ENCODE measurements at places on chromosomes 13 and 19.

GRCh38 chr19:48511800-48512503, at the start of gene LMTK3:
Gene LMTK3 (minus strand): TSS chr19:48511835. CDS start chr19:48511576, 259 bp downstream.
- peak; percentile 88 for DNase-seq

GRCh38 chr19:33274663-33275558, 27.4 kb downstream of the CEBPA start:
- no peak for DNase-seq

DNA sequence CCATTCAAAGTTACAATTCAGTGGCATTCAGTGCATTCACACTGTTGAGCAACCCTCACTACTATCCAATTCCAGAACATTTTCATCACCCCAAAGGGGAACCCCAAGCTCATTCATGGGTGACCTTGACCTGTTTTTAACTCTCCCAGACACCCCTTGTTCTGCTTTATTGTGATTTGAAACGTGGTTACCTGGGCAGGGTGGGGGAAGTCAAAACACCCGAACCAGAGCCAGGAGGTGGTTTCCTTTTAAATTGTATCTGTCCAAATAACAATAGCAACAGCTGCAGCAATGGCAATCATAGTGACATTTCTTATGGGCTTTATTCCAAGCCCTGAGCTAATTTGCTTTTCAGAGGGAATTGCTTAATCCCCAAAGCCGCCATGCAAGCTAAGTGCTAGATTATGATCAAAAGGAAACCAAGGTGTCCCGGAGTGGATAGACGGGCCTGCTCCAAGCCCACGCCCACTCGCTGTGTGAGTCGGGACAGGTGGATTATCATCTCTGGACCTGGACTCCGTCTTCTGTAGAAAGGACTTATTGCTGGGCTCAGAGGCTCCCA, 6.1 kb downstream of the PTGIR start:
- peak; percentile 41 for DNase-seq

GRCh38 chr13:28585561-28585960, 73.4 kb upstream of the POMP start:
- DNase-seq, result no peak

DNA sequence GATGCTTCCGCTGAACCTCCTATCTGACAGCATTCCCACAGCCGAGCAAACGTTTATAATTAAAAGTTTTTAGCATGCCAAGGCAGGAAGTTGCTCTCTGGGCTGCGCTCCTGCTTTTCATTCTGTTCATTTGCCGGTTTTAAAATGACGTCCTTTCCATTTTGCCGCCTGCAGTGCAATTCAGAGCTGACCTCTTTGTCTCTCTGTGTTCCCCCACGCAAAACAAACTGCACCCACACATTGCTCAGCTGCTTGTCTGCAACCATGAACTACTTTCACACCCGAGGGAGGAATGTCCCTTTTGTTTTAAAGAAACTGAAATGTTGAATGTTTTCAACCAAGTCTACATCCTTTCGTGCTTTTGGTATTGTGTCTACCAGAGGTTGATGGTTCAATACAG, 416.5 kb downstream of the EFNB2 start:
- DNase-seq, result no peak

DNA sequence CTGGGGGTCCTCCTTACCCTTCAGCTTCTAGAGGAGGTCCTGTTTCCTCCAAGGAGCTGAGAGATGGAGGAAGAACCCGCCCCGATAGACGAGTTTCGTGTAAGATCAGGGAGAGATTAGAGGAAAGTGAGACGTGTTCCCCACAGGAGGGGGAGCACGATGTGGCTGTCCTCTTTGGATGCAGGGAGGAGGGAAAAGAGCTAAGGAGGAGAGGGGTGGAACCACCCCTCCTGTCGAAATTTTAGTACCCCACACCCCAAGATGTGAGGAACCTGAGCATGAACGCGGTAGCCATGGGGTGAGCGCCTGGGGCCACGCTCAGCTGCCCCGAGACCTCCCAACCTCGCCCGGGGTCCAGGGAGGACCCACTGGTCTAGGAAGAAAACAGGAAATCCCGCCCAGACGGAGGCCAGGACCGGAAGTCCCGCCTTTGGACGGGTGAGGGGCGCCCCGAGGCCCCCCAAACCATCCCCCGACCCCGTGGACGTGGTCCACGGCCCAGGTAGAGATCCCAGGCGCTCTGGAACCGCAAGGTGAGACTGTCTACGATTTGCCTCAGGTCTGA, 1.2 kb downstream of the AKT1S1 start:
- no peak for DNase-seq

DNA sequence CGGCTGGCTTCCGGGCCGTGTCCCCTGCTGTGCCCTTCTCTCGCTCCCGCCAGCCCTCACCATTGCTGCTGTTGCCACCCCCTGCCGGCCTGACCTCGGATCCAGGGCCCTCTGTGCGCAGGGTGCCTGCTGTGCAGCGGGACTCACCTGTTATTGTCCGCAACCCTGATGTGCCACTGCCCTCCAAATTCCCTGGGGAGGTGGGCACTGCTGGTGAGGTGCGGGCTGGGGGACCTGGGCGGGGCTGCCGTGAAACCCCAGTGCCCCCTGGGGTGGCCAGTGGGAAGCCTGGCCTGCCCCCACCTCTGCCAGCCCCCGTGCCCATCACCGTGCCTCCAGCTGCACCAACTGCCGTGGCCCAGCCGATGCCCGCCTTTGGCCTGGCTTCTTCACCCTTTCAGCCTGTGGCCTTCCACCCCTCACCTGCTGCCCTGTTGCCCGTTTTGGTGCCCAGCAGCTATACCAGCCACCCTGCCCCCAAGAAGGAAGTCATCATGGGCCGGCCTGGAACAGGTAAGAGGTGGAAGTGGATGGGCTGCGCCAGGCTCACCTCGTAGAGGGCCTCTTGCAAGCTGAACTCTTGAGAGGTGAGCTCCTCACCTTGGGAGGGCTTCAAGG, 5.1 kb downstream of the CIC start:
- no peak for DNase-seq

- no peak for DNase-seq
Observed at GRCh38 chr13:26563713-26564112, 6.2 kb downstream of the WASF3 start.

DNA sequence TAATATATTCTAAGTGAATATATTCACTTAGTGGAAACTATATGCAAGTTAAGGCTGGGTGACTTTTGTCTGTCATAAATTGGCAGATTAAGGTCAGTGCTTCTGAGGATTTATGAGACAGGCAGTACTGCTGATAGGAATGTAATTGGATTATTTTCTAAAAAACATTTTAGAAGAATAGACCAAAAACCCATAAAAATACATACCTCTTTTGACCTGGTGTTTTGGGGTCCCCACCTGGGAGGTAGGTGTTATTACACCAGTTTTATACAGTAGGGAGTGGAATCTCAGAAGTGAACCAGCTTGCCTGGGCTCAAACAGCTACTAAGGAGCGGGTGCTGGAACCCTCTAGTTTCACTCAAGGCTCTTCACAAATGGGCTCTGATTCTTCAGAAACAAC, 25.3 kb downstream of the COG3 start:
- no peak for DNase-seq

- no peak for DNase-seq
Observed at GRCh38 chr13:70812481-70812880, 704.2 kb upstream of the KLHL1 start.

- no peak for DNase-seq
Observed at GRCh38 chr13:25032160-25032559, 63.8 kb upstream of the PABPC3 start.

DNA sequence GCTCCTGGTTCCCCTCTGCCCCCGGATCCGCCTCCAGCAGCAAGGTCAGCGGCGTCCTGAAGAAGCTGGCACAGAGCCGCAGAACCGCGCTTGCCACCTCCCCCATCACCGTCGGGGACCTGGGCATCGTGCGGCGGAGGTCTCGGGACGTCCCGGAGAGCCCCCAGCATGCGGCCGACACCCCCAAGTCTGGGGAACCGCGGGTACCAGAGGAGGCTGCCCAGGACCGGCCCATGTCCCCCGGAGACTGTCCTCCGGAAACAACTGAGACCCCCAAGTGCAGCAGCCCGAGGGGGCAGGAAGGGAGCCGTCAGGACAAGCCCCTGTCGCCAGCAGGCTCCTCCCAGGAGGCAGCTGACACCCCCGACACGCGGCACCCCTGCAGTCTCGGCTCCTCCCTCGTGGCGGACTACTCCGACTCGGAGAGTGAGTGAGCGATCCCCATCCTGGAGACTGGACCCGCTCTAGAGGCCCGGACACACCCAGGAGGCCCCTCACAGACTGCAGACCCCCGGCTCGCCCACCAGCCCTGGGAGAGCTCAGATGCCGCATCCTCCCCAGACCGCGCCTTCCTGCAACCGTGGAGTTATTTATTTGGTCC, 1.6 kb upstream of the MRI1 start:
- DNase-seq, result no peak

DNA sequence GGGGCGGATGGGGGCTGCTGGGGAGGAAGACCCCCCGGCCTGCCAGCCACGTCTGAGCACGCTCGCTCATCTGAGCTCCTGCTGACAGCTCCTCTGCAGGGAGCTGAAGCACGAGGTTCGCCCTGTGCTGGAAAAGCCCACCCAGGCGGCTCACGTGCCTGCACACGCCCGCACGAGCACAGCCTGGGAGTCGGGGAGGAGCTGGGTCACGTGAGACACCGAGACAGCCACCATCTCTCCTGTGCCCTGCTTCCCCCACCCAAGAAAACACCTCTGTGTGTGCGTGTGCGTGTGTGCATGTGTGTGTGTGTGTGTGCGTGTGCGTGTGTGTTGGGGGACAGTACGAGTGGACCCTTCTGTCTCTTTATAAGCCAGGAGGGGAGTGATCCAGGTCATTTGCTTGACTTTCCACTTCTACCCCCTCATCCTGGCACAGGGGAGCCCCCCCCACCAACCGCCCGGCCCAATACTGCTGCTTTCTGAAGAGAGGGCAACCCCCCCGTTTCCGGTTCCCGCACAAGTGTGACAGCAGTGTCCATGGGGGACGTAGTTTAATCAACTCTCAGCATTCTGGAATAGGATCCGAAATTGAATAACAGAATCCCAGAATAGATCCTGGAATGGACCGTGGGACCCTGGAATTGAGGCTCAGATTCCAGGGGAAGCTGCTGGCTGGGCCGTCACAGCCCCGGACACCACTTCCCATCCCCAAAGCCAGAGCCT, 42.5 kb downstream of the CELF5 start:
- DNase-seq, result peak; percentile 39

- no peak for DNase-seq
Observed at GRCh38 chr19:48806518-48806817, 4.4 kb downstream of the BCAT2 start.

DNA sequence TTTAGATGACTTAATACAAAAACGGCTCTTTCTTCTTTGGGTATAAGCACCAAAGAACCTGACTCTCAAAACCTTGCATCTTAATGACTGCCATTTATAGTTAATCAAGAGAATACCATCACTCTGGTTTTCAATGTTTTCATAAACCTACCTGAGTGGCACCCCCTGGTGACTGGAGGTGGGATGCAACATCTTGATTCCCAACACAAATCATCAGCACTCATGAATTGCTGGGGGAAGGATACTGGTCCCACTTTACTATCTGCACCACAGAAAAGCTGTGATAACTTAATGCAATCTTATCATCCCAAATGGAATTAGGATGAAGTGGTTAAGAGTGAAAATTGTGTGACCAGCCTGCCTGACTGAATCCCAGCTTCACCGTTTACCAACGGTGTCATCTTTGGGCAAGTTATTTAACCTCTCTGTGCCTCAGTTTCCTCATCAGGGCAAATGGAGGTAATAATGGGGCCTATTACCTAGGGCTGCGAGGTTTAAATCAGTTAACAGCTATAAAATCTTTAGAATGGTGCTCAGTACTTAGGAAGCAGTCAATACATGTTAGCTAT, 366.4 kb downstream of the KLF12 start:
- no peak for DNase-seq

DNA sequence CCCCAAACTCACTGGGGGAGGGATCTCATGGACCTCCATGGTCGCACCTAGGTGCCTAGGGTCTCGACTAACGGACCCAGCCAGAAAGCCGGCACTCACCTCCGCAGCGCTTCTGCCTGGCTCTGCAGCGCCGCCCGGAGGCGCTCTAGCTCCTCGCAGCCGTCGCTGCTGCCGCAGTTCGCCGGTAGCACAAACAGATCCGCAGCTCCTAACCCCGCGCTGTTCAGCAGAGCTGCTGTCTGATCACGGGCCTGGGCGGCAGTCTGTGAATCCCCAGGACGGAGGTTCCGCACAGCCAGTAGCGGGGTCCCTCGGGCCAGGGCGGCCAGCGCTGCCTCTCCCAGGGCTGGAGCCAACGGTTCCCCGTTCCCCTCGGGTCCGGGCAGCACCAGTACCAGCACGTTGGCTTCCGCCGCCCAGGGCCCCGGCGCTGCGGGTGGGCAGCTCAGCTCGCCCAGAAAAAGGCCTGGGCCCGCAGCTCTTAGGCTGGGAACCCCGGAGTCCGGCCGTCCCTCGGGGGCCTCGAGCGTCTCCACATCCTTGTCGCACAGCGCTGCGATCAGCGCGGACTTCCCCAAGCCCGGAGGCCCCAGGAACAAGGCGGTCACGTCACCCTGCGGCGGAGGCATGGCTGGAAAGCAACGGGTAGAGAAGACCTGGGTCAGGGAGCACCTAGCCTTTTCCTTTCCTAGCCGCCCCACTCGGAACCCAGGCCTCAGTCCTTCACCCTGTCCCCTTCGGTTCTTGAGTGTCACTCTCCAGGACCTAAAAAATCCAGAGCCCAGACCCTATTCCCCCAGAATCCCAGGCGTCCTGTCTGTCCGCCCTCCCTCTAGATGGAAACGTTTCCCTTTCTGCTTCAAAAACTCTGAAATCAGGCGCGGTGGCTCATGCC, 977 bp downstream of the IRGQ start:
- DNase-seq, result peak; percentile 57

DNA sequence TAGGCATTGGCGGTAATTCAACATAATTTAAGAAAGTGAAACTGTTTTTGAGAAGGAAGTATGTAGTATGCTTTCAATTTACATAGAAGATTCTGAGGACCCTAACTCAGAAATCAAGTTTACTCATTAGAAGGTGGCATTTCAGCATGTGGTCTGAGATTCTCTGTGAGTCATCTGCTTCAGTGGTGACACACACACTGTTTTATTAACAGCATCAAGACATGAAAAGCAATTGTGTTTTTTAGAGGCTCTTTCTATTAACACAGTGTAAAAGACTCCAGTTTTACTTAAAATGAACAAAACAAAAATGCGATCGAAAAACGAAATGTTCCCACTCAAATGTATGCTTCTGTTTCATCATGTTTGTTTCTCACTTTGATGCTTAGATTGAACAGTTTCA, 802.1 kb upstream of the SLITRK6 start:
- DNase-seq, result no peak

DNA sequence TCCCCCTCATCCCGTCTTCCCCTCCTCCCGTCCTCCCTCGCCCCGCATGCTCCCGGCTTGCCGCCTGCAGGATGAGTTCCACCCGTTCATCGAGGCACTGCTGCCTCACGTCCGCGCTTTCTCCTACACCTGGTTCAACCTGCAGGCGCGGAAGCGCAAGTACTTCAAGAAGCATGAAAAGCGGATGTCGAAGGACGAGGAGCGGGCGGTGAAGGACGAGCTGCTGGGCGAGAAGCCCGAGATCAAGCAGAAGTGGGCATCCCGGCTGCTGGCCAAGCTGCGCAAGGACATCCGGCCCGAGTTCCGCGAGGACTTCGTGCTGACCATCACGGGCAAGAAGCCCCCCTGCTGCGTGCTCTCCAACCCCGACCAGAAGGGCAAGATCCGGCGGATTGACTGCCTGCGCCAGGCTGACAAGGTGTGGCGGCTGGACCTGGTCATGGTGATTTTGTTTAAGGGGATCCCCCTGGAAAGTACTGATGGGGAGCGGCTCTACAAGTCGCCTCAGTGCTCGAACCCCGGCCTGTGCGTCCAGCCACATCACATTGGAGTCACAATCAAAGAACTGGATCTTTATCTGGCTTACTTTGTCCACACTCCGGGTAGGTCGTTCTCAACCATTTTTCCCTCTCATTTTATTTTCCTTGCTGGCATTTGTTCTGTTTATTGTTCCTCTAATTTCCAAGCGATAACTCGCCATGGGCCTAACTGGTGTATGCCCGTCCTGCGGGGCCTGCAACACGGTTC, 29.8 kb downstream of the NFIX start:
- no peak for DNase-seq
